ENCODE measurements at places on chromosomes 5 and 9.

DNA sequence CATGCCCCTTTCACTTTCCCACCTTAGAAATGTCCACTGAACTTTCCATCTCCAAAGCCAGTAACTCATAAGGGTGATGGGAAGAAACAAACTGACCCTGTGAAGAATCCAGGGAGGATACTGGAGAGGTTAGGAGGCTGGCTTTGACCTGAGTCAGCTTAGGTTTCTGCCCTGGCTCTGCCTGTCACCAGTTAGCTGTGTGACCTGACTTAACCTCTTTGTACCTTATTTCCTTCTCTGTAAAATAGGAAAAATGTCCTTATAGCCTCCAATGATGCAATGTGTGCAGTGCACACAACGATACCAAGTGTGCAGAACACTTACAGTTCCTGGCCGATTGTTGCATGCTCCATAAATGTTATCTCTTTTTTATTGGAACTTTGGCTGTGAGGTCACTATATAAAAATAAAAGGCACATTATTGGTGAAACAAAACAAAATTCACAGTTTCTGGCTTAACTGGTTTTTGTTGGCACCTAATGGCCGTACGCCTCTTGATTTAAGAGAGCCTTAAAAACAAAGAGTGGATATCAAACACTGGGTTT, 37.8 kb downstream of the GABRP start:
- DNase-seq, result no peak

GRCh38 chr5:141543053-141543452, 54.2 kb downstream of the PCDHGC5 start:
- DNase-seq, result no peak

DNA sequence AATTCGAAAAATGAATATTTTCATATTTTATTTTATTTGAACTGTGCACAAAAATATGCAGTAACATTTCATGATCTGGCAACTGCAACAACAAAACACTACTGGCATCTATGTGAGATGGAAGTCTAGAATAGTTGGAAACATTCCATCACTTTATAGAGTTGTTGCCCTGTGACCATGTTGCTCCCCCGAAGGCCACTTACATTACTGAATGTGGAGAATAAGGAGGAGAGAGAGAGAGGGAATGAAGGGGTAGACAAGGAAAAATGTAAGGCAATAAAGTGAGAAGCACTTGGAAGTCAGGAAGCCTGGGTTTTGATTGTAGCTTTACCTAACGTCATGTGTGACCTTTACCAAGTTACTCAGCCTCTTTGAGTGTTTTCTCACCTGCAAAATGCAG, 437.2 kb upstream of the EDIL3 start:
- DNase-seq, result no peak

DNA sequence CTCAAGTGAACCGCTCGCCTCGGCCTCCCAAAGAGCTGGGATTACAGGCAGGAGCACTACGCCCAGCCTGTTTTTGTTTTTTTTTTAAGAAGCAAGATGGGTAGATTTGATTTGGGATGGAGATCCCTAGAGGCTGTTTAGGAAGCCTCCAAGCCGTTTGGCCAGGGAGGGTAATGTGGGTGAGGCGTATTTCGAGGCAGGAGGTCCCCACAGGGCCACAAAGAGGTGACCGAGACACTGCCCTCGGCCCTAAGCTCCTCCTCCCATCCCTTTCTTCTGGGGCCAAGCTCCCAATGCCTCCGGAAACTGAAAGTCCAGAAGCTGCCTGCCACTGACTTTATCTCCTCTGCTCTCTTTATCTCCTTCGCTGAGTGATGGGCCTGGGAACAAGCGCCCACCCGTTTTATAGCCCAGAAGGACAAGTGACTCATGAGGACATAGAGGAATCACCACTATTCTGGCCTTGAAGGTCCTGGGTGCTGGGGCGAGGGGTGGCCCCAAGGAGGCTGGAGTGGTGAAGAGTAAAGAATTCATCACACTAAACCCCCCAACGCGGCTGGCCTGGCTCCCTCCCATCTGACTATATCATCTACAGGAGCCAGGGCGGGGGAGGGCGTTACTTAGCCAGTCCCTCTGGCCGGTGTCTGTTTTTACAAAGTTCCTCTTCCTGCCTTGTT, 2.0 kb upstream of the RALGDS start:
- no peak for DNase-seq

GRCh38 chr5:72244862-72245371, 75.1 kb downstream of the MRPS27 start:
- DNase-seq, result no peak

DNA sequence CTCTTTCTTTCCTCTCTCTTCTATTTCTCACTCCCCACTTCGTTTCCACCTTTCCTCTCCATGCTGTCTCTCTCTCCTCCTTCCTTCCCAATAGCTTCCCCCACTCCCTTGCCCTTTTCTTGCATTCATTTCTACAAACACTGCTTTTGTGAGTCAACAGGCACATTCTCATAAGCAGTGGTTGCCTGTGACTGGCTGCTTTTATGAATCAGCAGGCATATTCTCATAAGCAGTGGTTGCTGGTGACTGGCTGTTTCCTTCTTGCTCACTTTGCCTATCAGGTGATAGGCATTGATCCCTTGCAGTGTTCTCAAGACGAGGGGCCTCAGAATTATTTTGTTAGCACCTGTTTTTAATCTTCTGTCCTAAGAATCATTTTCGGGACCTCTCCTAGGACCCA, 116.1 kb upstream of the ACTBL2 start:
- DNase-seq, result peak; percentile 12

GRCh38 chr9:98856982-98857381, 49.5 kb downstream of the GALNT12 start:
- DNase-seq, result no peak

GRCh38 chr5:78182838-78183237, 111.7 kb downstream of the AP3B1 start:
- no peak for DNase-seq

- no peak for DNase-seq
Measured at GRCh38 chr5:6003040-6003825, 375.1 kb downstream of the MED10 start.

- no peak for DNase-seq
Measured at GRCh38 chr9:115126404-115126803, 8.4 kb upstream of the TNC start.

DNA sequence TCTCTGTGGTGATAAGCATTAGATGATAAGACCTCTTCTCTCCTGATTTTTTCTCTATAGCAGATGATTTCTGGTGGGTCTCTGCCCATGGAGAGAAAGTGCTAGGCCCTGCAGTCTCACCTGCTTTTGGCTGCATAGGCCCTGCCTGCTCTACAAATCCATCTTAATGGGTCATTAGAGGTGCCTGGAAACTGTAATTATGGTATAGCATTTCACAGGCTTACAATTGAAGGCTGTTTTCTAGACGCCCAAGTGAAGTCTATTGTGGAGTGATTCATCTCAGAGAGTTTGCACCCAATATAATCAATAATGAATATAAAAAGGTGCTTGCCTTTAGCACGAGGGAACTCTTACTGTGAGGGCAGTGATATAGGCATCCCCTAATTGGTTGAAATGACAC, 33.8 kb downstream of the NEUROG1 start:
- no peak for DNase-seq

- DNase-seq, result no peak
Measured at GRCh38 chr5:7425830-7426229, 29.9 kb downstream of the ADCY2 start.

GRCh38 chr5:113663879-113664541, 150.5 kb downstream of the YTHDC2 start:
- peak; percentile 14 for DNase-seq

- DNase-seq, result no peak
Measured at GRCh38 chr5:106720367-106720766, 950.4 kb downstream of the EFNA5 start.

DNA sequence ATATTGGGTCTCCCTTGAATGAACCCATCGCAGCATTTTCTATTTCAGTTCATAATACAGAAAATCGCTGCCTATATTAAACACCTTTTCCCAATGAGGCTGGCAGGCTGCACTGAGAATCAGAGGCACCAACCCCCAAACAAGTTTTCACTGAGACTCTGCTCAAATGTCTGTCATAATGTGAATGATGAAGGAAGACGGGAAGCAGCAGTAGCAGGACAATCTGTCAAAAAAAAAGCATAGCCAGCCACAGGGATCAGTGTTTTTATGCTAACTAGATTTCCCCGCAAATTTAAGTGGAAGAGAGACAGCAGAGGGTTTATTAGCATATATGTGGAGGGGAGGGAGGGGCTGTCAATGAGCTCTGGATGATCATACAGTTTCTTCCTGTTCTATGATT, 162.7 kb upstream of the PDE4D start:
- no peak for DNase-seq

DNA sequence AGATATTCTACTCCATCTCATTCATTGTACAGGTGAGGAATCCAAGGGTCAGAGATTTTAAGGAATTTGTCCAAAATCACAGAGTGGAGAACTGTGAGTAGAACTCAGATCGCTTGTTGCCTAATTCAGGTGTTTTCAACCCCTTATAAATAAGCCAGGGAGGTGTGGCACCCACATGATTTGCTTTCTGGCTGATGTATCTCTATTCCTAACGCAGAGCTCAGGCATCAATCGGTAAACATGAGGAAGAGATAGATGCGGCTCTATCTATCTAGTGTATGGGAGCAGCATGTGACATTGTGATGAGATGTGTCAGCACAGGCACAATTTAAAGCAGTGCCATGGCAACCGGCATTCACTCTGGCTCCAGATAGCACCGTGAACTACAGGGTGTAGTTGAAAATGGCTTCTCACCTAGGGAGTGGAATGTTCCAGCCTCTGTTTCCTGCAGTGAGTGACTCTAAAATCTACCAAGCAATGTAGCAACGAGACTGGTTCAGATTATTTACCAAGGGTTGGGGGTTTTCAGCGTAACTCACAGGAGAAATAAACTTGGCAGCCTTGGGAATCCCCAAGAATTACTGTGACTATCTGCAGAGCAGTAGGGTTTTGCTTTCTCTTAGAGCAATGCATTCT, 53.4 kb upstream of the SUB1 start:
- DNase-seq, result peak; percentile 63

GRCh38 chr5:80141147-80141671, 106.1 kb downstream of the THBS4 start:
- no peak for DNase-seq

DNA sequence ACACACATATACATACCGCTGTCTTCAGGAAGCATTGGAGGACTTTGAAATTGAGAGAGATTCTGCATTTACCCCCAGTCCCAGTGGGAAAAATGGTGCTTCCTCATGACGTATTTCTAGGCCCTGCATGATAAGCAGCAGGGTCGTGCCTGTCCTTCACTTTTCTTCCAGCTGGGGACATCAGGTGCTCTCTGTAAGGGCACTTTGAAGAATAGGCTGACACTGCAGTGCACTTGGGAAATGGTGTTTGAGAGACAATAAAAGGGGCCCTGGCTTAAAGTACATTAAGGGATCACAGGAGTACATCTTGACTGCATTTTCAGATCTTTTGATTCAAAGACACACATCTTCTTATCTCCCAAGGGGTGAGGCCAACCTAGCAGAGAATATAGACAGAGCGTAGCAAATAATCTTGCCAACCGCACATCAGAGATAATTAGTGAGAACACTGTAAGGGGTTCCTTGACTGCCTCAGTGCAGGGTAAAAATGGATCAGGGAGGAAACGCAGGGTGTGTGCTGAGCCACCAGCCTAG, 437.9 kb downstream of the CSNK1G3 start:
- no peak for DNase-seq

DNA sequence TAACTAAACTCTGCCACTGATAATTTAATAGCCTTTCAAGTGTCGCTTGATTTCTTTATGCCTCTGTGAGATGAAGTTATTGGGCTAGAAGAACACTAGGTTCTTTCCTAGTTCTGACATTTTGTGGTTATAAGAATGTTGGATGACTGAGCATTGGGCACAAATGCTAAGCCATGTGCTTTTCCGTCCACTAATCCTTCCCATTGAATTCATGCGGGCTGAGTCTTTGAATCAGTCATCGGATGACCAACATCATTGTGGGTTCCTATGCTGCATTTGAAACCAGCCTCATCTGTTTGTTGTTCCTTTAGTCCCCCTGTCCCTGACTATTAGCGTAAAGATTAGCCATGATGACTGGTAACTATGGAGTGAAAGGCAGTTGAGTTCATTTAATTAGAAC, 58.5 kb downstream of the ALDH1A1 start:
- no peak for DNase-seq

DNA sequence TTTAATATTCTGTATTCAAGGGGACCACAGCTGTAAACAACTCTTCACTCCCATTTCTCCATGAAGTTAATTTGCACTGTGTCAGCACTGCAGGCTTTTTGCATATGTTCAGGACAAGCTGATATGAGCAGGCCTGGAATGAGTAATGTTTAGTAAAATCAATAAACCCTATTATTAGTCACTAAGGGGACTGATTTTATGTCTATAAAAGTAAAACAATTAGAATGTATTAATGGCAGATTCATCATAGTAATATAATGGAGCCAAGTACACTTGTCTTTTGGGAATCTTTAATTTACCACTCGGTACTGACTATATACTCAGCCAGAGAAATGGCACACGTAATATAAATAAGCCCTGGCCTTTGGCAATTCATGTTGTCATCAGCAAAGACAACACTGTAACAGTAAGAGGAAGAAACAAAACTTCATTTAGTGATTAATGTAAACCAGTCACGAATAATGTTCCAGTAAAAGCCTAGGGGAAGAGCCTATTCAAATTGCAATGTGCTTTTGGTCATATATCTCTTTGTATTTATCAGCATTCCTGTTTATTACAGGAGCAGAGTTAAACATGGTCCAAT, 111.6 kb downstream of the ZNF608 start:
- no peak for DNase-seq

GRCh38 chr5:172543484-172544298, 89.4 kb upstream of the SH3PXD2B start:
- no peak for DNase-seq

DNA sequence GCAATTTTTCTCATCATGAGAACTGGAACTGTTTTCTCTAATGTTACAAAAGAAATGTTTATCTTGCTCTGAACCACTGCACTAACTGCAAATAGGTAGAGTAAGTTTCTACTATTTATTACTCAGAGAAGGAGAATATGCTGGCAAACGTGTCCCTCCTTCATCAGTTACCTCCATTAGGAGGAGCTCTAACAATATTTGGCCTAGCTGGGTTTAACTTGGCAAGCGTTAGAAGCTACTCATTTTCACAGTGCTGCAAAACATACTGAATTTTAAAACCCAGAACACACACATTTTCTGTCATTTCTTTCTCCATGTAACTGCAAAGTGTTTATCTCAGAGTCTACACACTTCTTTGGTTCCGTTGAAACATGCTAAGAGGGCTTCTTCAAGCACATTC, 101.0 kb upstream of the GABRG2 start:
- DNase-seq, result no peak

DNA sequence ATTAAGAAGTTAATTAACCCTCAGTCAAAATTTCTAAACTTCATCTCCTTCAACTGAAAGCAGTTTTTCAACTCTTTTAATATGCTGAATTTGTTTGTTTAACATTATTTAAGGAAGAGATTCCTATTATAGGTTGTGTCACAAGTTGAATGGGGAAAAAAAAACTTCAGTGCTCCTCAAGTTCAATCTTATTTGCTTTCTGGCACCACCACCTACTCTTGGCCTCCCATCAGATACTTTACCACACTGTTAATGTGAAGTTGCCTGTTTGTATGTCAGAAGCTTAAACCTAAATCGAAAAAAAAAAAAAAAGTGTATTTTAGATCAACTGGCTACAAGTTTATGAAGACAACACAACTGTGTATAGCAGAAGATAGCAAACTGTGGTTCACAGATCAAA, 4.1 kb upstream of the DOCK2 start:
- no peak for DNase-seq

Data from stimulated activated CD4-positive, alpha-beta T cell treated with anti-CD3 and anti-CD28 coated beads, Interleukin-4, amount 100 ng/mL, for 24 hours (primary cell).